Muscle of leg (tissue), 16 donors: ENCODE measurements at places on chromosomes 4 and X. TPM values are rescaled to one million over a fixed set of nuclear protein-coding genes. Genes with fewer than 3 reads are reported as not detected.

GRCh38 chr4:118981839-118982381, 93.3 kb downstream of the SYNPO2 start:
- DNase-seq = peak; percentile 86

- DNase-seq = no peak
Measured at GRCh38 chr4:99811850-99812249, 4.8 kb upstream of the DAPP1 start.

DNA sequence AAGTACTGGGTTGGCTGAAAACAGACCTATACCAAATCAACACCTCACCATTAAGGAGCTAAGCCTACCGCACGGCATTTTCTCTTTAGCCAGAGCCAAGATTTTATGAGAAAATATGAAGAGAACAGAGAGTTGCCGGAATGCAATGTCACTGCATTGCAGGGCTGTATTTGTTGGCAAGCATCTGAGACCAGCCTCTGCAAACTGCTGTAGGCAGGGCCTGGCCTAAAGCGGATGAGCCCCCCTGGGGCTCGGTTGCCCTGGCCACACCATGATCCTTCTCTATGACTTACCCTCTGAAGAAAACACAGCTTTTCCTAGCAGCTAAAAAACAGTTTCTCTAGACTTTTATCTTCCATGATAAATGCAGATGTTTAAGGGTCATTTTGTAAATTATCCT, 120.5 kb upstream of the SORBS2 start:
- peak; percentile 6 for DNase-seq

DNA sequence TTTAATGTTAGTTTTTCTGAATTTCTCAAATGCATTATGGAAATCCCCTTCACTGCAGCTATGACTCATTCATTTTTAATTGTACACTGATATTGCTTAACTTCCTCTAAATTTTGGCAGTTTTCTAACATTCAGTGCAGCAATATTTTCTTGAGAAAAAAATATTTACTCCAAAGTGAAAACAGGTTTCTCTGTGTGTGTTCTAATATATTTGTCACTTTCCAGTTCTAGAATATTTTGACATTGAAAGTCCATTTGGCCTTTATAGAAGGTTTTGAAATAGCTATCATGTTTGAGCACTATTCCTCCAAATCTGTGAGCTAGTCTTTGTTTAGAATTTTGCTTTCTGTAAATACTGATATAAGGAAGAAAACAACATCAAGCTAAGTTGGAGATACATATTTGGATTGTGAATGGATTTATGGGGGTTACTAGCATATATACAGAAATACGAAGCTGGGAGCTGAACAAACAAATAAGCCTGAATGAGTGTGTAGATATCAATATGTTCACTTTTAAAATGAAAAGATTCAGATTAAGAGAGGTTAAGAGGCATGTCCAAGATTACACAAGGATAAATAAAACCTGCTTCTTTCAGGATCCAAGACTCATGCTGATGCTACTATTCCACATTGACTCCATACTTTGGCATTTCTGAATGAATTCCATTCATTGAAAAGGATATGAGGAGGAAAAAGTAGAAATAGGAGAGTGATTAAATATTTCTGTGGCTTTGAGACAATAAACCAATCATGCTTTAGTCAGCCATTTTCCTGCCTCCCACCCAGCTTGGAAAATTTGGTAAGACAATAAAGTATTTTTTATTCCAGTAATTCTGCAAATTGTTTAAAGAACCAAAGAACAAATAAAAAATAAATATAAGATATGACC, 57.3 kb upstream of the SLIT2 start:
- DNase-seq = peak; percentile 86

GRCh38 chr4:5638316-5638715, 70.0 kb downstream of the EVC2 start:
- no peak for DNase-seq

DNA sequence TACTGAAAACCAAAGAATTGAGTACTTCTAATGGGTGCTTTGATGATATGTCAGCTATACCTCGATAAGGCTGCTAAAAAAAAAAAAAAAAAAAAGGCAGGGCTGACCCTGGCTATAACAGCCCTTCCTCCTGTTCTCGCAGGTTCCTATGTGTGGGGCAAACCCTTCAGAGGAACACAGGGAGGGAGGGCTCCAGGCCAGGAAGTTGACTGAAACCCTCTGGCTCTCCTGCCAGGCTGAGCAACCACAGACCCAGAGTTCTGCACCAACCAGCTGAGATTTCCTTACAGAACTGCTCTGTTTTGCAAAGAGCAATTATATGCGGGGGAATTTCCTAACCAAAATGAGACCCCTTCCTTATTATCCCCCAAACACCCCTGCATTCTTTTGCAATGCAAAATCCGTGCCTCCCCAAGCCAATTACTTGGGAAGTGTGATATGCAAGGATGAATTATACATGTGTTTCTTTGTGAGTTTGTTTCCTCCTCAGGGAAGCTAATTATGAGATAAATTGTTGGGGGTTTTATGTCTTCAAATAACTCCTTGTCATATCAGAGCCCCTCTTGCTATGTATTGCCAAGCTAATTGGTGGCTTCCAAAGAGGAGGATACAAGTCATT, 45.6 kb downstream of the PDHA1 start:
- no peak for DNase-seq

DNA sequence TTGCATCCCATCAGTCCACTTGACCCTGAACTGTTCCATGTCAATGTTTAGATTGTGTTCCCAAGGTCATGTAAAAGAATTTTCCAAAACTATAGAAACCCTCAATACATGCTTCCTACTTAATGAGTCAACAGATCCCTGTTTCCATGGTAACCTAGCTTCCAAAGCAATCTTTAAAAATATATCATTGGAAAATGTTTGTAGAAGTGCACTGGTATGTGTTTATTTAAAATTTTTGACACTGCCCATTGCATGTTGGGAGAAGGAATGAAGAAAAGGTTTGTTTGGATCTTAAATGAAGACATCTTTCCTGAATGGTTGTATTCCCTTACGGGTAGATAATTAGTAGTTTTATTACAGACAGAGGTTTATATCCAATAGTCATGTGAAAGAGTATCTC, 345.3 kb downstream of the GABRG1 start:
- DNase-seq = peak; percentile 34

DCAF8L2 gene
- total RNA-seq = not detected

SHROOM2 gene
- 0.84 TPM for total RNA-seq

CT45A10 gene
- not detected for total RNA-seq

BEX5 gene
- total RNA-seq = 0.09 TPM

FAM149A gene
- total RNA-seq = 9.4 TPM
